ENCODE measurements at places on chromosomes 7 and 10.

DNA sequence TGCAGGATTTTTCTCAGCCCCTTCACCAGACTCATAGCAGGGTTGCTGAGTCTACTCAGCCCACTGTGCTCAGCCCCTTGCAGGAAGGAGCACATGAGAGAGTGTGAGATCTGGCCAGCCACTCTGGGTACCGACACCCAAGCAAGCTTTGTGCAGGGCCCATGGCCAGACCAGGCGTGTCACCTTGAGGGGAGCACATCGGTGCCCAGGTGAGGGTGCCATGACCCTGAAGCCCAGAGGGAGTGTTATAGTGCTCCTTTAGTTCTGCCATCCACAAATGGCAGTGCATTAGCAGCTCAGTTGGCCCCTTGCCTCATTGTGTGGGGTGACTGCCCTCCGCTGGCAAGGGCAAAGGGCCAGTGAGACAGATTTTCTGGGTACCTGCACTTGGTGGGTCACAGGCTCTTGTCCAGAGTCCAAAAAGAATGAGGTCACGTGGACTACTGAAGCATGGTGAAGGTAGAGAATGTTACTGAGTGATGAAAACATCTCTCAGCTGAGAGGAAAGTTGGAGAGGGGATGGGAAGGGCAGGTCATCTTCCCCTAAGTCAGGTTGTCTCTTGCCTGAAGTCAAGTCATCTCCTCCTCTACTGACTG, 181.8 kb downstream of the MACC1 start:
- DNase-seq = no peak

DNA sequence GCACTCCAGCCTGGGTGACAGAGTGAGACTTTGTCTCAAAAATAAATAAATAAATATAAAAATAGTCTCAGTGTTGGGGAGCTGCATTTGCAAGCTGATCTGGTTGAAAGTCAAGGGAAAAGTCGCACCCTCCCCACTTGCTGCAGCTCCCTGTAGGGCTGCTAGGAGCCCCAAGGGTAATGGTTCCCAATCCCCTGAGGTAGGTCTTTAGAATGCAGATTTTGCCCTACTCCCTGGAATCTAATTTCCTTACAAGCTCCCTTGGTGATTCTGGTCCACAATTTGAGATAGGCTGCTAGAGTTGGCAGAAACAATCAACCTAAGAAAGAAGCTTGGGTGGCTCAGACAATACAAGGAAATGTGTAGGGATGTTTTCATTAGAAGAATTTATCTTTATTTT, 232.5 kb upstream of the YAE1 start:
- no peak for DNase-seq

DNA sequence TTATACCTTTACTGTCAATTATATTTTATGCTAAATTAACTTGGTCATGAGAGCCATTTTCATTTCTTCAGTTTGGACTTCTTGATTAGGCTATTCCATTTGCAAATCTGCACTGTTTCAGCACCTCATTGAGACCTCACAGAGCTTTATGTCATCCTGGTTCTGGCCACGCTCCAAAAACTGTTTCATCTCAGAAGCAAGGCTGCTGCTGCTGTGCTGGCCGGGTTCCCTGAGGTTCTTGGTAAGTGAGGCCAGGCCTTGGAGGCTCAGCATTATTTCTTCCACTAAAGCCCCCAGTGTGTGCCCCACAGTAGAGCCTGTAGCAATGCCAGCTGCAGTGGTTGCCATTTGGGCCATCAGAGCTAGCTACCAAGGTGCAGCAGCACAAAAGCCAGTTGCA, 7.8 kb upstream of the ZNF485 start:
- peak; percentile 94 for DNase-seq

DNA sequence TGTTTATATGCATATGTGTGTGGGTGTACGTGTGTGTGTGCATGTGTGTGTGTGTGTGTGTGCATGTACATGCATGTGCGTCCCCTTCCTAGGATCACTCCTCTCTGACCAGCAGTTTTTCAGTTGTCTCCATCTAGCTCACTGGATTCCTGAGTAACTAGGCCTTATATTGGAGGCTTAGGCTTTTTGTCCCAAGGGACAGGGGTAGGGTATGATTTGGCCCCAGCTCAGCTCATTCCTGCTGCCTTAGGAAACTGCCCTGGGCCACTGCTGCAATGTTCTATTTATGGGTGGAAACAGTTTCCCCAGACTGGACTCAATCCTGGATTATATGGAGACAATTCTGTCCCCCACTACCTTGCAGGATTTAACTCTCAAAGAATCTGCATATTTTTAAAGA, 68.8 kb upstream of the SDK1 start:
- no peak for DNase-seq

GRCh38 chr10:12803776-12804175, 197.7 kb downstream of the CCDC3 start:
- DNase-seq = no peak

DNA sequence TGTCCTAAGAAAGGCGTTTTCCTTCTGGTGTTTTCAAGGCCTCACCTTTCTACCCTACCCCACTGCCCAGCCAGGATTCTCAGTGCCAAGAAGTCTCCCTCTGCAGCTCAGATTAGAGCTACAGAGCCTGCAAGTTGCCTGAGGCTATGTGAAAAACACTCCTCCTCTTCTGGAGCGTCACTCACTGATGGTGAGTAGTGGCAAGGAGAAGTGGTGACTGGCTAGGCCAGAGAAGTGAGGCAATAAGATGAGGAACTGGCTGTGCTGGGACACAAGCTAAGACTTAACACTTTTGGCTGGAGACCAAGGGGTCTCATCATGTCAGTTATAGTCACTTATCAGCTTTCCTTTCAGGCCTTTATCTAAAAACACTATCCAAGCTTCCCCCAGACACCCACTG, 86.7 kb upstream of the PRKAR2B start:
- peak; percentile 14 for DNase-seq

DNA sequence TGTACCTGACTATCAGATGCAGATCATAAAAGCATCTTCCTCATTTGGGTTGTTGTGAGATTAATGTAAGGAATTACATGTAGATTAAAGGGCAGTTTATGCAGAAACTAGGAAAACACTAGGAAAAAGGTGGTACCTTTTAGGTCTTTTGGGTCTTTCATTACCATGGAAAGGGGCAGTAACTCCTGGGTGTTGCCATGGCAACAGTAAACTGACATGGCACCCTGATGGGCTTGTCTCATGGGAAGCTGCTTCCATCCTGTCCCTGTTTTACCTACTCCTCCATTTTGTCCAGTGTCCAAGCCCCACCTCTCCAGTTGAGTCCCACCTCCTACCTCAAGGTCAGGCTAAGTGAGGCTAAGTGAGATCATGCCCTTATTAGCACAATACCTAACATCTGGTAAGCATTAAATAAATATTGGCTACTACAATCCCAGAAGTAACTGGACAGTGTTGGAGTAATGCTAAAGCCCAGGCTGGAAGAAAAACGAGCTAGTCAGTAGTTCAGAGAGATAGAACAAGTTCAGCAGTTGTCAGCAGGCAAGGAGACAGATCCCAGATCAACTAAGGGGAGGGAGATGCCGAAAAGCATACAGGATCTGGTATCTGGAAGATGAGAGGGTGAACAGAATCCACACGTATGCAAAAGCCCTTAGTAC, 240.0 kb upstream of the AUTS2 start:
- DNase-seq = no peak

DNA sequence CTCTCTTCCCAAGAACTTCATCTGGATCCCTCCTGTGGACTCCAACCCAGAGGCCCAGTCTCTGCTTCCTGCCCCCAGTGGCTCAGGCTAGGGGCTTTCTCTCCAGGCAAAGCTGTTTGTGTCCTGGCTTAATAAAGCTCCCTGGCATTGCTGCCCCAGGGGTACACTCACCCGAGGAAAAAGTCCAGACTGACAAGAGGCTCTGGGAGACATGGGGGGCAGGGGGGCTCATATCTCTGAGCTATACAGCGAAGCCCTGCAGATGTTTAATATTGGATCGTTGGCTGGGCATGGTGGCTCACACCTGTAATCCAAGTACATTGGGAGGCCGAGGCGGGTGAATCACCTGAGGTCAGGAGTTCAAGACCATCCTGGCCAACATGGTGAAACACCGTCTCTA, 10.7 kb upstream of the COMTD1 start:
- no peak for DNase-seq

DNA sequence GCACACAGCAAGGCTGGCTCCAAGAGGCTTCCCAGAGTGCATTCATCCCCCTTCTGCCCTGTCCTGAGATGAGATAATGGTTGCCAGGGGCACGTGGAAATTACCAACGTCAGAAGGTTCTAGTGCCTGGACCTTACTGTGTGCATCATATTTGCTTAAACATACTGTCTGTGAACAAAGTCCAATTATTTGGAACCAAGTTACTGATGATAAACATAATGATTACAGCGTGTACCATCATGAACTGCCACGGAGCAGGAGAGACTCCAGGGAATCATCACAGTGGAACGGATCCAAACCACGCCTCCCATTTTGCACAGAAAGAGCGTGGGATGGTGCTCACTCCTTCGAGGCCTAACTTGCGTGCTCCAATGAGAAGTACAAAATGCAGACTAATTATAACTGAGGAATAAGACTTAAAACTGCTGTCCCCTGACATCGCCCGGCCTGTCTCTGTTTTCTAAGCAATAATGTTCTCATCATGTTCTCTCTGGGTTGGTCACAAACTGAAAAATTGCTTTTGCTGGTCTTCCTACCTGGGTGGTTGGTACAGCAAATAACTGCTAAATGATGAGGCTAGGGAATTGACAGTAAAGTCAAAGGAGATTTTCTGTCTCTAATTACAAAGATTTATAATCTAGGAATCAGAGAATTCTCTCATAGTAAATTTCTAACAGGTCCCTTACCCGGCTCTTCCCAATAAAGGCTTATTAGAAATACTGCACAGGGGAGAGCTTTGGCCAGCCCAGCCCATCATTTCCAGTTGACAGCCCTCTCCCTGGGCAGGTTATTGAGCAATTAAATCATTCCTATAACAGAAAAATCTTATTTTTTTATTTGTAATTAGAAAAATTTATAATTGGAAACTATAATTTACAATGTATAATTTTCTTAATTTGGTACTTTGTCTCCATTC, 182.2 kb downstream of the CAMK1D start:
- peak; percentile 32 for DNase-seq

- DNase-seq = no peak
Measured at GRCh38 chr7:111329367-111330234, 232.7 kb downstream of the IMMP2L start.

DNA sequence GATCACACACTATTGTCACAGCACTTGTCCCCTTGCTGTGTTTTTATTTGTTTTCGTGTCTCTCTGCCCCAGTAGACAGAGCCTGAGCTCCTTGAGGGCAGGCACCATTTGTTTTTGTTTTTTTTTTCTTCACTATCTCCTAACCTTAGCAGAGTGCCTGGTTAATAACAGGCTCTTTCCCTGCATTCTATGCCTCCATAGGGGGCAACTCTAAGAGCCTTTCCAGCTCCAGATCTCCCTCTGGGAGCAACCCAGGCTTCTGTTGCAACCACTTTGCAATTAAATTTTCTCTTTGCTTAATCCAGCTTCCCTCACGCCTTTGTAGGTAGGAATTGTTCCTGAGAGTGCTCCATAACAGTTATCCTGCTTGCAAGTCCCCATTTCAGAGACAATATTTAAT, 148.4 kb downstream of the PLXDC2 start:
- no peak for DNase-seq

DNA sequence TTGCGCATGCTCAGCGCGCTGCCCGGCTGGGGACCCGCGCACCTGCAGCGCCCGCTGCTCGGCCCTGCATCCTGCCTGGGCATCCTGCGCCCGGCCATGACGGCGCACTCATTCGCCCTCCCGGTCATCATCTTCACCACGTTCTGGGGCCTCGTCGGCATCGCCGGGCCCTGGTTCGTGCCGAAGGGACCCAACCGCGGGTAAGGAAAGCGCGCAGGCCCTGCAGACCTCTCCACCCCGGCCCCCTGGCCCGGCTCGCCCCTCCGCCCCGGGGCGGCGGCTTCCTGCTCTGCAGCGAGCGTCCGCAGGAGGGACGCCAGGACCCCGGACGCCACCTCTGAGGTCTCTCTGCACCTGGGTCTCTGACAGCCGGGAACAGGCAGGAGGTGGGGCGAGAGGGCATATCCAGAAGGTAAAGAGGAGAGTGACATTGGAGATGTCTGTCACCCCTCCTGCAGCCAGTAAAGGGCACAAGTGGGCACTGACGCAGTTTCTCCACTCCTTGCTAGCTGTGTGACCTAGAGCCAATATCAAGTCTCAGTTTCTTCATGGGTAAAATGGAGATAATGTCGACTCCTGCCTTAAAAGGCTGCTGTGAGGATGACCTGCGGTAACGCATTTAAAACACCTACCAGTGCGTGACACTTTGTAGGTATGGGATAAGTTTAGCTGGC, 338 bp downstream of the ATP6V0E2 start:
- DNase-seq = no peak

DNA sequence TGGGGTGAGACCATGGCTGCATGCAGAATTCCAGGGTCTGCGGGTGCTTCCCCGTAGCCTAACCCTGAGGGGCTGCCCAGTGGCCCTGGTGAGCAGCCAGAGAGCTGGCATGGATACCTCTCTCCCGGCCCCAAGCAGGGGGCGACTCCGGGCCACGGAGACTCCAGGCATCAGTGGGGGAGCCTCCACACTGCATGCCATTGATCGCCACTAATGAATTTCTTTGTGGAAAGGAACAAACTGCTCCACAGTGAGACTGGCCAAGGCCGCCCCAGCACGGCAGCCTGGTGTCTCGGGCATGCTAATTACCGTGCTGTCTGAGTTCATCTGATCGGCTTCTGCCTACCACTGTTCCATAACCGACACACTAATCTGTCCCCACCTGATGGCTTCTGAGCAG, 184.4 kb downstream of the GRID1 start:
- no peak for DNase-seq

DNA sequence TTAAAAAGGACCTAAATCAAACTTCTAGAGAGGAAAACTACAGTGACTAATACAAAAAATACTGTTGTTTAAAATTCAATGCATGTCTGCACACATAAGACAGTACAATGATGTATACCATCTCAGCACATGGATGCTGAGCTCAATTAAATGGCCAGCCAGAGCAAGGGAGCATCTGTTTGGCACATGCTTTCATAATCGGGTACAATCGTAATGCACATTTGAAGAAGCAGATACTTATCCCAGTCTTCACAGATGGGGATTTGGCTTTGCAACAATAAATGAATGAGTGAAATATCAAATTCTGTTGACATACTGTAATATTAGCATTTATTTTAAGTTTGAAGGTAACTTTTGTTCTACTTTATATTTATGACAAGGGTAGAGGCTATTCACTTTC, 187.8 kb downstream of the CRPPA start:
- no peak for DNase-seq

- no peak for DNase-seq
Measured at GRCh38 chr10:103798511-103798910, 56.9 kb downstream of the SH3PXD2A start.

DNA sequence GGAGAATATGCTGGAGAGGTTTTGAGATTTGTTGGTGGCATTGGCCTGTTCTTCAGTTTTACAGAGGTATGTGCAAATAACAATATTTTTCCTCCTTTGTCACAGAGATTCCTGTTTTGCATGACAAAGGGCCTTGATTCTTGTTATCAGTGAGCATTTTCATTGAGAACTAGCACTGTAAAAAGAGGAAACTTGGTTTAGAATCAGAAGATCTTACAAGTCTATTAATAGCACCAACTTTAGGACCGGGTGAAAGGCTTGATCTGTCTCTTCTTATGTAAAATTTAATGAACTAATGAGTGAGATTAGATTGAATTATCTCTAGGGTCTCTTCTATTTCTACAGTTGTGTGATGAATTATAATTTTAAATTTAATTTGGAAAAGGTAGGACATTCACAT, 25.5 kb downstream of the TSPAN13 start:
- DNase-seq = no peak
